ENCODE measurements at places on chromosomes 2 and 18.

DNA sequence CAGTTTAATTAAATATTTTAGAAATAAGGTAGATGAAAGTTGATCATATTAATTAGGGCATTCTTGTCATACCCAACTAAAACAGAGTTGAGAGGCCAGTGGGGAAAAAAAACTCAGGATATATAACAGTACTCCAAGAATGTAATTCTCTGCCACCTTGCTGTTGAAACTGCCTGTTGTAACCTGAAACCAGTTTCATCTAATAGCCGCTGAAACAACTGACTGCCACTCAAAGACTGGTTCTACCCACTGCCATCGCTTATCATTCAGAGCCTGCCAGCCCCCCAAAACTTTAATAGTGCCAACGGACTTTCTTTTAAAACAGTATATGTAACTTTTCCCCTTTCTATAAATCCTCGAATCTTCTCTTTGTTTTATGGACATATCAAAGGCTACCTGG, 37.7 kb upstream of the FSIP2 start:
- DNase-seq = peak; percentile 8

GRCh38 chr18:3816610-3817363, 366.8 kb downstream of the TGIF1 start:
- DNase-seq = no peak

- no peak for DNase-seq
Observed at GRCh38 chr2:60353406-60353800, 200.1 kb downstream of the BCL11A start.

GRCh38 chr2:158498043-158498748, 41.4 kb downstream of the PKP4 start:
- no peak for DNase-seq

DNA sequence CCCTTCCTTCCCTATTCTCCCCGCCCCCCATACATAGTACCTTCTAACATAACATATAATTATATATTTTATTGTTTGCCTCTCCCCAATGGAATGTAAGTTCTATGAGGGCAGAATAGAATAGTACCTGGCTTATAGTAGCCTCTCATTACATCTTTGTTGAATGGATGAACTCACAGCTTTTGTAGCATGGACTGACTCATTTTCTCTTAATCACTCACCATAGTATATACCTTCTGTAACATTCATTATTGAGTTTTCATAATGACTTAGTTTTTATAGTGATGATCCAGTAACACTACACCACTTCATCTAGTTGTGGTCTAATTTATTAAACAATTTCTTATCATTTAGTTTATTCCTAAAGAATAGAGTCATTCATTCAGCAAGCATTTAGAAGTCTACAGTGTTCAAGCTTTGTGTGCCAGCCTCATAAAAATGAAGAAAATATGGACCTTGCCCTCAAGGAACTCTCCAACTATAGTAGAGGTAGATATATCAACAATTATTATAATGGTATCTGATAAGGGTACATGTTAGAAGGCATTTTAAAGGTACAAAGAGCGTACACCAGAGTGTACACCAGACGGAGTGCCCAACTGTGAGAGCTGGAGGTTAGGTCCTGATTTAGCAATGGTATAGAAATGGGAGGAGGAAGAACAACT, 31.1 kb downstream of the NCOA1 start:
- no peak for DNase-seq

GRCh38 chr2:45901468-45902032, 250.1 kb downstream of the PRKCE start:
- DNase-seq = no peak

Measured in NCI-H2029 treated with DMSO at 0.1 percent for 48 hours (cell line).